ENCODE measurements at places on chromosomes 12 and 14. TPM values are rescaled to one million over a fixed set of nuclear protein-coding genes. Genes with fewer than 3 reads are reported as not detected.

Gene TAS2R9
- total RNA-seq = not detected

Gene FOXG1
- not detected for total RNA-seq

Gene TMEM253
- total RNA-seq = not detected

Gene CSAD
- total RNA-seq = 4.4 TPM

Gene LPAR5
- under 0.01 TPM for total RNA-seq

Gene HSPB8
- 10.6 TPM for total RNA-seq

Gene PAH
- total RNA-seq = not detected

Gene MUCL1
- not detected for total RNA-seq

Gene CCDC175
- not detected for total RNA-seq

Gene CALM1
- total RNA-seq = 737 TPM

Gene KRT83
- total RNA-seq = not detected

Gene TMED10
- 198 TPM for total RNA-seq

Gene NEK9
- total RNA-seq = 63.5 TPM

Gene MIPOL1
- total RNA-seq = 7.6 TPM

Gene MYF6
- total RNA-seq = not detected

Gene CISTR
- total RNA-seq = not detected

Gene CCDC63
- not detected for total RNA-seq

Gene GPD1
- 0.47 TPM for total RNA-seq

Gene ARMH4
- 8.0 TPM for total RNA-seq

Gene GALC
- 26.7 TPM for total RNA-seq

Gene ZNF10
- 8.3 TPM for total RNA-seq

Gene SLC7A7
- total RNA-seq = 1.2 TPM

Gene PZP
- total RNA-seq = not detected

Gene FCF1
- 26.0 TPM for total RNA-seq
